ENCODE measurements at places on chromosomes 7 and 10.

GRCh38 chr7:127858915-127859189, 172.4 kb downstream of the LRRC4 start:
- no peak for DNase-seq

DNA sequence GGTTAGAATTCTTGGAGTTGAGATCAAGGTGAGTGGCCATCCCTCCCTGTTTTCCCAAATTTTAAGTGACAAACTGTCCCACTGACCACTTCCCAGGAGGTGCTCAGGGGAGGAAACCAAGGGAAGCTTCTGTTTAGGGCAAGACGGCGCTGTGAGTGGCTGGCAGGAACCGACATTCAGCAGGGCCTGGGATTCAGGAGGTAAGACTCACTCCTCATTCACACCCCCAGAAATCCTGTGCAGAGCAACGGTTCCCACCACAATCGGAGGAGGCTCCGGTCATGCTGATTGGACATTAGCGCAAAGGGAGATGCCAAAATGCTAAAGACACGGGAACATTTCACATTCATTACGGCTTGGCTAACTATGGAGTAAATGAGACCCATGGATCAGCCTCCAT, 200.9 kb downstream of the GRID1 start:
- no peak for DNase-seq

DNA sequence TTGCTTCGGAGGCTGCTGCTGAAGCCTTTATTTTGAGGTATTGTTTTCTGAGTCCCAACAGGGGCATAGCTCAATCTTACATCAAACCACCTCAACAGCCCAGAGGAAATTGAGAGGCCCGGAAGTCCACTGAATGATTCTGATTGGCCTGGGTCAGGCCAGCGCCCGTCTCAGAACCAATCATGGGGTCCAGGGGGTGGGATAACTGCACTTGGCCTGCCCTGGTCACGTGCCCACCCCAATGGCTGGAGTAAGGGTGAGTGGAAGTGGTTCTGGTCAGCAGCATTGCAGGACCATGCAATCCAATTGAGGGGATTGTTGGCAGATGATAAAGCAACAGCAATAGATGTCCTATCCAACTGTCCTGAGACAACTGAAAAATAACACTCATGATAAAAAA, 190.6 kb downstream of the HERPUD2 start:
- DNase-seq = no peak

- no peak for DNase-seq
Observed at GRCh38 chr10:48794074-48794473, 109.4 kb downstream of the WDFY4 start.

DNA sequence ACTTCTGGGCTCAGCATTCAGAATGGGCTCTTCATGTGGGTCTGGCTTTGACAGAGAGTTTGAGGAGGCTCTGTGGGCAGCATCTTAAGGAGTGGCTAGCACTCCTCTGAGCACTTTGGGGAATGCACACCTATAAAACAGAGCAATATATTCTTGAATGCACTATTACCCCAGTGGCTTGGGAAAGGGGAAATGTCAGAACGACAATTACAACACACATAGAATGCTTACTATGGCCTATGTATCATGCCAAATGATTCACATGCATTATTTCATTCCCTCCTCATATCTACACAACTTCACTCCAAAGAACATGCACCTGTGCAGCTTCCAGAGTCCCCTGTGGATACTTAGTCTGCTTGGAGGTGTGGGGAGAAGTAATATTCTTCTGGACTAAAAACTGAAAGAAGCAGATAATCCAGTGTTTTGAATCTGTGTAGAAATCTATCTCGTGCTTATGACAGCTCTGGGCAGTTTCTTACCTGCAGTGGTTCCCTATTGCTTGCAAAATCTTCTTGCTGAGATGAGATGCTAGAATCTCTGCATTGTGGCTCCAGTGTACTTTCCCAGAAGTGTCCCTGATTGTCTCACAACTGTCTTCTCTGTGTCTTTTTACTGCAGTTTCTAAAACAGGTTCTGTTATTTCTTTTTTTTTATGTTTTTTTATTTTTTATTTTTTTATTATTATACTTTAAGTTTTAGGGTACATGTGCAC, 5.5 kb upstream of the MGAM start:
- DNase-seq = no peak

DNA sequence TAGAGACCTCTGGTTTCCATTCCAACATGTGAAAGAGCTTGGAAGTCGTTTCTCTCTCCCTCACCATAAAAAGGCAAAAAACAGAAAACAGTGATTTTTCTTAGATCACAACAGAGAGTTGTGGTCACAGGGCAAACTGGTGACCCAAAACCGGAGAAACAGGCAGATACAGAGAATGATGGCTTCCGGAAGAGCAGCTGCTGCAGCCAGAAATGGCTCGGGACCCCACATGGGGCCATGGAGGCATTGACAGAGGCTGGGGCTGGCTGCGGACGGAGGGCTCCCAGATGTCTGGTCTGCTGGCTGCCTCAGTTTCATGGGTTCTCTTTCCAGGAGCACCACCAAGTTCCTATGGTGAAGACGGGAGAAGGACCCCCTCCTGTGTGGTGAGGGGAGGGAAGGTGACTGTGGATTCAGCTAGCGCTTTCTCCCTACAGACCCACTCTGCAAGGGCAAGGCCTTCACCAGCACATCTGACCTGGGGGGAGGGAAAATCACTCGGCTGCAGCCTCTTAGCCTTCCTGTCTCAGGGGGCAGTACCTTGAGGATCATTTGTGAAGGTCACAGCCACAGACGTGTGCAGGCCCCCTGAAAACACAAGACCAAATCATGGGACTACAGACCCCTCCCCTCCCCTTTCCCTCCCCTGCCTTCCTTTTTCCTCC, 81.4 kb downstream of the WDR37 start:
- DNase-seq = no peak

- peak; percentile 78 for DNase-seq
Observed at GRCh38 chr10:133520193-133520738, 6.9 kb upstream of the CYP2E1 start.

DNA sequence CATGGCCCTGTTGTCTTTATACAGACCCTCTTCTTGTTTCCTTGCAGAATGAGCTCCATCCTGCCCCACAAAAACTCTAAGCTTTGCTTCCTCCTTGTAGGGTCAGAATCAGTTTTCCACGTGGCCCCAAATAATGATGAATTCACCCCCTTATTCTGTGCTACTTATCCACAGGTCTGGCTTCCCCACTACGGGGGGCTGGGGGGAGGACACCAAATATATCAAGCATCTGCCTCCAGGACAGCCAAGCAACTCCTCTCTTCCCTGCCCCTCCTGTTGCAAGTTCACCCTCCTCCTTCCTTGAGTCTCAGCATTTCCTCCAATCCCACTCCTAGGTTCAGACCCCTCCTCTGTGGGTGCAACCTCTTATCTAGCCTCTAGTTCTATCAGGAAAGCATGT, 743.3 kb downstream of the GRID1 start:
- no peak for DNase-seq

GRCh38 chr7:88835147-88835728, 39.7 kb upstream of the TEX47 start:
- peak; percentile 68 for DNase-seq

DNA sequence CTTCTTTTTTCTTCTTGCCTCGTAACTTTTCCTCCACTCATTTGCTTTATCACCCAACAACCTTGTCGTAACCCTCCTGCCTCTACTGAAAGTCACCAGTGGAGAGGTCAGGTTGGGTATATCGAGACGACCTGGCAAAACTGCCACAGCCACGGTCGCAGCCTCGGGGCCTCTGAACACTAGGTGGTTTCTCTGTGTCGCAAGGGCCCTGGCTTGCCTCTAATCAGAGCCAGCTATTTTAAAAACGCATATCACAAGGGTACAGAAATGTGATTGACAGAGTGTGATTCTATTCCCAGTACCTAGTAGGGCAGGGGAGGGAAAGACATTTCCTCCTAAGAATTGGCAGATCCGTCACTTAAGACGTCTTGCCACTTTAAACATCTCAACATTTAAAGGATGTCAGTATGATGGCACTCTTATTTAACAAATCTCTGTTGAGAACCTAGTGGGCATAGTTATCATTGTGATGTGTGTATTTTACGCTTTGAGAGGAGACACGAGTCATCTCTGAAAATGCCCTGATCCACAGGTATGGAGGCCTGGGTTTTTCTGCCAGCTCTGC, 197.5 kb downstream of the ARHGAP21 start:
- DNase-seq = no peak

All from SW480 (cell line).